ENCODE measurements at places on chromosomes 1 and 21.

DNA sequence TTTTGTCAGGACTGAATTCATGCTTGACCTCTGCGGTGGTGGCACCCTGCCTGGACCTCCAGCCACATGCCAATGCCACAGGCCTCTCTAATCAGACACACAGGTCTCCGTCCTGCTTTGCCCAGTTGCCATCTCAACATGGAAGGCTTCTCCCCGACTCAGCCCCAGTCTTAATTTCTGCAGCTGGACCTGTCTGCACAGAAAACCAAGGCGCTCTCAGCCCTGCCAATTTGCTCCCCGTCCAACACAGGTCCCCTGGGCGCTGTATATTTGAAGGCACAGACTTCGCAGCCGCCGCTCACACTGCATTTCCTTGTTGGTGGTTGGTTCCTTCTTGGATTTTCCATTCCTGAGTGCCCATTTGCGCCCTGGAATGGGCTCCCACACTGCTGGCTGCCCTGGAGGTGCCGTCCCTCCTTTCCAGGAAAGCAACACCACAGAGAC, 28.0 kb upstream of the PLEKHG5 start:
- DNase-seq = no peak

DNA sequence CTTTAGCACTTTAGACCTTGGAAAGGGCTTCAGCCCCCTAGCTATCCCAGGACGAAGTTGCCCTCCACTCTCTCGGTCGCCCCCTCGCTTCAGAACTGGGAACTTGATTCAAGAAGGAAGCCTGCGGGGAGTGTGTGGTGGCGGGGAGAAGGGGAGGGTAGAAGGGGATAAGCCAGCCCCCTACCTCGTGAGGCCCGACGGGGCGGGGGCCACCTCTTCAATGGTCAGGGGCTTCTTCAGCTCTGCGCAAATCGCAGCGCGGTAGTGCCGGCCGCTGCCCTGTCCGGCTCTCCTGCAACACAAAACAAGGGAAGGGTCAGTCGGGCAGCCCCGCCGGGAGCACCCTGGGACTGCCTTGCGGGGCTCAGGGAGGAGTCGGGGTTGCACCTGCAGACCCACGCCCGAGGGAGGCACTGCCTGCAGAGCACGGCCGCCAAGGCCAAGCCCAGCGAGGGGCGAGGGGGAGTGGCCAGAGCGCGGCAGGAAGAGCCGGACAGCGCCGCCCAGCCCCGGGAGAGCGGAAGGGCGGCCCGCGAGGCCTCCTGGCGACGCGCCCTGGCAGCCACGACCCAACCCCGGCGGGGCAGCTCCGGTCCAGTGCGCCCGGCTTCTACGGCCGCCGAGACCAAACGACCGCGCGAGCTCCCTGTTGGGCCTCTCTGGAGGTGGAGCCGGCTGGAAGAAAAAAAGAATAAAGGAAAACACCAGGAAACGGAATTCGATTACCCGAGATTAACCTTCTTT, 56.2 kb upstream of the RASAL2 start:
- DNase-seq = no peak

- DNase-seq = no peak
These were observed 5.5 kb upstream of the CFAP410 start for GRCh38 chr21:44344541-44345183.

DNA sequence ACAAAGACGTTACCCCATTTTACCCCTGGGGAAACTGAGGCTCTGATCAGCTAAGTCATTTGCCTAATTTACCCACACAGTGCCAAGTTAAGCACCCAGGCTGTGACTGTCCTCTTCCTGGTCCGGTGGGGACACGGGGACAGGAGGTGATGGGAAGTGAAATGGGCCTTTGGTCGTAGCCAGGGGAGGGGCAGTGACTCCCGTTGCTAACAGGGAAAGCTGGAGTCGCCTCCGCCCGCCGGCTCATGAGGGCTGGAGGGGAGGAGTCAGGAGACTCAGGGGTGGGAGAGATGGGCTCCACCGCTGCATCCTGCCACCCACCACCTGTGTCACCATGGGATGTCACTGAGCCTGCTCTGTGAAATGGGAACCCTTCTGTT, 139.3 kb downstream of the PGBD5 start:
- no peak for DNase-seq

DNA sequence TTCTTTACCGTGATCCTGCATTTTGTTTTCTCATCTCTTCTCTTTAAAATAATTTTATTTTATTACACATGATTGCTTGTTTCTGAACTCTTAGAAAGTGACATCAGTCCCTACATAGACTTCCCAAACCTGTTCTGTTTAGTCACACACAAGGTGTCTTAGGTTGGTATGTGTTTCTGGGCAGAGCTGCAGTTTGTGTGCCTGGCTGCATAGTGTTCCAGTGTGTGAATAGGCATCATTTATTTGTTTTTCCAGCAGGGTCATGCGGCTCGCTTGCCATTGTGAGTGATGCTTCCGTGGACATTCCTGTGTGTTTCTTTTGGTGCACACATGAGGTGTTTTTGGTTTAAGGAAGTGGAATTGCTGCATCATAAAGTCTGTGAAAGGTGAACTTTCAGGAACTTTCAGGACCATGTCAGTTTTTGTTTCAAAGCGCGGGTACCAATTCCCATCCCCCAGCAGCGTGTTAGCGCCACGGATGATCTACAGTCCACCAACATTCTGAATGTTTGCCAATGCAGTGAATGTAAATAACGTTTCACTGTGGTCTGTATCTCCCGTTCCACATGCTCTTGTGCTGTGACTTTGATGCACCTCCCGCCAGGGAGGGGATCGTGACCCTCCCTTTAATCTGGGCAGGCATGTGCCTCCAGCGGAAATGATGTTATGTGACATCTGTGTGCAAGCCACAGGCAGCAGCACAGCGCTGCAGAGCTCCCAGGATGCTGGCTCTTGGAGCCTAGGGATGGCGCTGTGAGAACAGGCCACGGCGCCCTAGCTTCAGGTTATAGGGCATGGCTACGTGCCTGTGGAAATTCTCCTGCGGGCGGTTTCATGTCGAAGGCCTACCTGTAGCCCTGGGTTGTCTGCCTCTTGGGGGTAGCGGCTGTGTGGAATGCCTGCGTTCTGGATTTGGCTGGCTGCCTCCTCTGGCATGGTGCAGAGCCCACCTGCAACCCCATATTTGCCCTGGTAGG, 144.6 kb upstream of the COL6A1 start:
- DNase-seq = no peak

GRCh38 chr1:11525151-11525505, 46.2 kb downstream of the DISP3 start:
- no peak for DNase-seq

DNA sequence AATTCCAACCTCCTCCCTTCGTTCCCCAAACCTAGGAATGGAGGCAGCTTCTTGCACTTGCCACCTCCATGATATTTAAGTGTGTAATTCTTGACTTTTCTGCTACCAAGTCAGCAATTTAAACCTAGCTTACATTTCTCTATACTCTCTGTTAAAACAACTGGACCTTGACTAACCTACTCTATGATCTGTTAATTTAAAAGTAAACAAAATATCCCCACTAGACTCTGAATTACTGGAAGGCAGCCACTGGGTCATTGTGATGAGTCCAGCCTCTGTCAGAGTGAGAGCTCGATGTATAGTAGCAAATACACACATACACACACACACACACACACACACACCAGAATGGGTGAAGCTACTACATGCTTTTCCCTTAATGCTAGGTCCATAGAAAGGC, 40.0 kb upstream of the DHCR24 start:
- DNase-seq = no peak

DNA sequence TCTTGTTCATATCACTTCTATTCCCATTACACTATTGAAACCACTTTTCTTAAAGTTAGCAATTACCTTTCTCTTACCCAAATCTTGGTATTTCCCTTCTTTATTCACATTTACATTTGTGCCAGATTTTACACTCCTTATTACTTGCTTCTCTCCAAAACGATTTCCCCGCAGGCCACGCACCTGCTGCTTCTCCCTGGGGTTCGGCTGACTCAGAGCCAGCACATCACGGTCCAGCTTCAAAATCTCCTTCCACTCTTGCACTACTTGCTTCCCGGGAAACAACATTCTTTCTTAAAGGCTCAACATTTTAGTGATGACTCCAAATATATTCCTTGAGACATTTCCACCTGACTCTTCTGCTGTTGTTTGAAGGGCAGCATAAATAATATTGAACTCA, 20.7 kb downstream of the LHX9 start:
- no peak for DNase-seq

Measured in activated T-helper 2 cell treated with anti-CD3 and anti-CD28 coated beads, Interferon-gamma antibody, Interleukin-2, Interleukin-4, amounts not matched to agents 10 μg/mL and 5 μg/mL and 100 μg/mL, durations not matched to agents 14 hours and 24 hours and 36 hours (primary cell).